Activated CD4-positive, alpha-beta T cell treated with anti-CD3 and anti-CD28 coated beads, Interleukin-2, amount 50 U/mL, for 4 hours (primary cell): ENCODE measurements at places on chromosomes 3 and 15.

- no peak for DNase-seq
Observed at GRCh38 chr3:177816667-177817208, 619.5 kb upstream of the TBL1XR1 start.

DNA sequence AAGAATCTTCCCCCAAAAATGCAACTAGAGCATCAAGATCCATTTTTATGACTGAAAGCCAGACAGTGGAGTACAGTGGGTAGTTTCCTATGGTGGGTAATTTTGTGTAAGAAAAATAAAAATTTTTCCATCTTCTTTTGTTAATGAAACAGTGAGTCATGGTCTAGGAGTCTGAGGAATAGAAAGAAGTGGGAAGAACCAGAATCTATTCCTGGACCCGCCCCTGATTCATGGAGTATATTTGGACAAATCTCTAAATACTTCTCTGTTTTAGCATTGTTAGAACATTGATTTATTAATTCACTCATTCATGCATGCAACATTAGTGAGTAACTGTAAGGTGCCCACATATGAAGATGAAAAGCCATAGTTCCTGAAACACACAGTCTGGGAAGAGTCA lies 304.5 kb upstream of the GPR149 start:
- no peak for DNase-seq

- DNase-seq = no peak
Observed at GRCh38 chr3:183626877-183627594, 8.4 kb upstream of the KLHL24 start.

- DNase-seq = no peak
Observed at GRCh38 chr3:11625376-11626083, 18.2 kb downstream of the VGLL4 start.

DNA sequence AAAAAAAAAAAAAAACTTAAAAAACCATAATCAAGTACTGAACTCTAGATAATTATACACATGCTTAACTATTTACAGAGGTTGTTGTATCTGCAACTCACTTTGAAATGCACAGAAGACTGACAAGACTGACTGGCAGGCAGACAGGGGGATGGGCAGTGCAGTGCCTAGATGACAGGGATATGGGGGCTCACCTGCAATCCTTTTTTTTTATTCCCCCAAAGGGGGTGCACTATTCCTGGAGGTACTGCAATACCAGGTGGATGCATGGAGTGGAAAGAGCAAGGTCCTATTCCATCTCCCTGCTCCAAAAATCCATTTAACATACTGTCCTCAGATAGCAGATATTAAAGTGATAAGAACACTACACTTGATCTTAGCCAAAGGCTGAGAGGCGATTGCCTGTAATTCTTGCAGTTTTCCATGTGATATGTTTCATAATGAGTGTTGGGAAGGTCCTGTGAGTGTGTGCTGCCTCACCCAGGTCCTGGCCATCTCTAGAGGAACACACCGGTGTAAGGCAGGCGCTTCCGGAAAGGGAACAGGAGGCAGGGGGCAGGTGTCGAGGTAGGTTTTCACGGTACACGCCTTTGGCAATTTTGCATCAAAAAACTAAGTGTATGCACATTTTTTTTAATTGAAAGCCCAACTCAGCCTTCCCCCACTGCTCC lies 22.7 kb downstream of the SEC61A1 start:
- DNase-seq = no peak

DNA sequence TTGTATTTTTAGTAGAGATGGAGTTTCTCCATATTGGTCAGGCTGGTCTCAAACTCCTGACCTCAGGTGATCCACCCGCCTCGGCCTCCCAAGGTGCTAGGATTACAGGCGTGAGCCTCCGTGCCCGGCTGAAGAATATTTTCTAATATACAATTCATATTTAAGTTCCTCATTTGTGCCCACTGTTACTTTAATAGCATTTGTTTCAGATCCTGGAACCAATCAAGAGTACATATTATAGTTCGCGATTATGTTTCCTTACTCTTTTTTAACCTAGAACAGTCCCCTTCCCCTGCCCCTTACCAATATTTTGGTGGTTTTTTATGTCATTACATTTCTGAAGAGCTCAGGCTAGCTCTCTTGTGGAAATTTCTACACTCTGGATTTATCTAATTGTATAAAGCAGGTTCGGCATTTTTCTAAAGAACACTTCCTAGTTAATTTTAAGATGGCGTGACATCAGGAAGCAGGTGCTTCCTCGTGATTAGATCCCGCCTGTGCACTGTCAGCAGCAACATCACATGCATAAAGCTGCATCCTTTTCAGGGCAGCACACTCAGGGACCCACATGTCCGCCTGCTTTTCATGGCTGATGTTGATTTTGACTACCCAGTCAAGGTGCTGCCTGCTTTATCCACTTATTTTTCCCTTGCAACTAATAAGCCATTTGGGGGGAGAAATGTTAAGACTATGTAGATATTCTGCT lies 88.7 kb upstream of the EPHB3 start:
- DNase-seq = no peak

GRCh38 chr3:167983583-167983982 lies 112.1 kb downstream of the GOLIM4 start:
- no peak for DNase-seq

- DNase-seq = no peak
Observed at GRCh38 chr15:80379693-80380092, 24.5 kb upstream of the ARNT2 start.

- DNase-seq = no peak
Observed at GRCh38 chr15:43219929-43220928, 589 bp downstream of the EPB42 start.

GRCh38 chr3:69716119-69716518 lies 23.1 kb upstream of the MITF start:
- DNase-seq = no peak

DNA sequence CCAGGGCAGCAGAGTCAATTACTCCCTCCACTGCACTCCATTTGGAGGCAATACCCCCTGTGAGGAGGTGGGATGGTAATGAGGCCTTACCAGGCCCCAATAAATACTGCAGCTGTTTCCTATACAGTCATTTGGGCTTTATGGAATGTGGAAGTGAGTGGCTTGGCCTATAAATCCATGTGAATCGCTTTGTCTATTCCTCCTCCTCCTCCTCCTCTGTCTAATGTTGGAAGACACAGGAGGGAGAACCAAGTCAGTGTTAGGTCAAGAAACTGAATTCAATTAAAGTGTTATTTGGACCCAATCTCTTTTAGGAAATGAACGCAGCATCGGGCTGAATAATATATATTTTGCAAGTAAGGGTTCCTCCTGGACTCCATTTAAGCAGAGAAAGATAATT lies 17.3 kb upstream of the SRGAP3 start:
- DNase-seq = no peak

- DNase-seq = no peak
Observed at GRCh38 chr3:182925330-182925943, 54.9 kb downstream of the DCUN1D1 start.

DNA sequence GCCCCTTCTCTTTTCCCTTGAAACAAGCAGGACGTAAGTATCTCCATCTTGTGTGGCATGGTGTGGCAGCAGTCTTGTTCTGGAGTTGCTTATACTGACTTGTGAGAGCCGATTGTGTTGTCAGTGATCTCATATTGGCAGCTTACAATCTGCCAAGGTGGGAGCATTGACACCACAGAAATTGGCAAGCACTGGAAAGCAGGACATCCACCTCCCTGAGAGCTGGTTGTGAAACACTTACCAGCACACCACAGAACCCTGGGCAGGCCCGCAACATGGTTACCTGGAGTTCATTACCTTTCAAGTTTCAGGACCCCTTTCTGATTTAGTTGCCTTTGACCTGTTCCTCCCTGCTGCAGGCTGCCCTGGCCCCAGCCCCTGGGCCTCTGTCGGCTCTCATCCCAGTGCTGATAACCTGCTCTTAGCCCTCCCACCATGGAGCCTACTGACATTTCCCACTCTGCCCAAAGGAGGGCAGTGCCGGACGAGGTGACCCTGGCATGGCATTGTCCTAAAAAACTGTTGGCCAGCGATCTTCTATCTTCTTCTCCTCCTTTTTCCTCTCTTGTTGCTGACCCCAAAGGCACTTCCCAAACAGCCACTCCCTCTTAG lies 10.6 kb upstream of the ATP2B2 start:
- no peak for DNase-seq

DNA sequence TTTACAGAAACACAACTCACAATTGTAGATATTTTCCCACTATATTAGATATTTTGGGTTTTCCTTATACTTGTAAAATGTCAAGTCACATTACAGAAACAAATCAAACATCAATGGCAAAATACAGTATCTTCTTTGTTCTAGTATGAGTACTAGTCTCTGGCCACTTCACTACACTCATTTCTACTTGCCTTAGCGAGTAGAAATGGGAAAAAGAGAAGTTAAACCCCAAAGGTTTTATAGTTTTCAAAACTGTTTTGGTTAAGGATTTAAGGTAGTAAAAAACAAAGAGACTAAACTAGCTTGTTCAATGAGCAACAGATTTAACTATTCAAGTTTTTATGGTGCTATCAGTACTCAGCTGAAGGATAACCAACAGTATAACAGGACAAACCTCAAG lies 81.7 kb downstream of the BTD start:
- no peak for DNase-seq

DNA sequence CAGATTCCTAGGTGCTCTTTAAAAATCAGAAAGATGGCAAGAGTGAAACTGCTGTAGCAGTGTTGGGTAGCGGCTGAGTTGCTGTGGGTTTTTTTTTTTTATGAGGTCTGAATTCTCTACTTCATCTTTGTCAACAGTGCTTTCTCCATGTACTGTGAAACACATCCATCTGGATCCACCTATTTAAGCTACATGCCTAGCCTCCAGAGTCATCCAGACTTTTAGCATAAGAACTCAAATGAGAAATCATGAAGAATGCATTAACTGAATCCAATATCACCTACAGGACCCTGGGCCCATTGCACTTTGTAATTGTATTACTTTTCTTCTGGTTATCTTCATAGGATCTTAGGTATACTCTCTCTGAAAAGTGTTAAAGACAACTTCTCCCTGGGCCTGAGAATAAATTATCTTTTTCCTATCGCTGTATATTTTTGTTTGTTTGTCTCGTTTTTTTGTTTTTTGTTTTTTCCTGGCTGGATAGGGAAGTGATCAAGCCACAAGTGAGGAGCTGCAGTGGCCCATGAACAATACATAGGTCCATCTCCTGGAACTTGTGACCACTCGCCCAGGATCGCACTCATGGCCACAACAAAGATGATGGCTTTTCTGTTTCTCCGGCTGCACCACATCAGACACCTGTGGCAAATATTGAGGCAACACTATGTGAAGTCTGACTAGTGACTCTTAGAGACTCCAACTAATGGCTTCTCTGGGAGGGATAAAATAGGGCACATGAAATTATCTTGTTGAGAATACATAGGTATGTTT lies 609.9 kb upstream of the AGTR1 start:
- no peak for DNase-seq

DNA sequence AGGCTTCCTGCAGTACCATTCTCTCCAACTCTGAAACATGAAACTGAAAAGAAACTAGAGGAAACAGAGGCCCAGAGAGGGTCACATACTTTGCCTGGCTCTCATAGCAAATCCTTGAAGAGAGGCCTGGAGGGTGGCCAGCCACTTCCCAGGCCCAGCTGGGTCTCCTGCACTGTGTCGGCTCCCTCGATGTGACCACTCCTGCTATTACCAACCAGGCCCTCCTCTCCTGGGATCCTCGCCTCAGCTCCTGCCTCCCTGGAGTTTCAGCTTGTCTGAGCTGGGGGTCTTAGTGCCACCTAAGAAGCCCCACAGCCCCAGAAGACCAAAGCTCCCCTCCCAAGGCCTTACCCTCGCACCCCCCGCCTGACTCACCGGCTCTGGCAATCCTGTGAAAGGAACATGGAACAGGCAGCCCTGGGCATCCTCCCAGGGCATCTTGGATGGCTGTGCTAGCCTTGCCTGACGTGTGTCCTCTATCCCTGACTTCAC lies 4.6 kb downstream of the LOXL1 start:
- no peak for DNase-seq

DNA sequence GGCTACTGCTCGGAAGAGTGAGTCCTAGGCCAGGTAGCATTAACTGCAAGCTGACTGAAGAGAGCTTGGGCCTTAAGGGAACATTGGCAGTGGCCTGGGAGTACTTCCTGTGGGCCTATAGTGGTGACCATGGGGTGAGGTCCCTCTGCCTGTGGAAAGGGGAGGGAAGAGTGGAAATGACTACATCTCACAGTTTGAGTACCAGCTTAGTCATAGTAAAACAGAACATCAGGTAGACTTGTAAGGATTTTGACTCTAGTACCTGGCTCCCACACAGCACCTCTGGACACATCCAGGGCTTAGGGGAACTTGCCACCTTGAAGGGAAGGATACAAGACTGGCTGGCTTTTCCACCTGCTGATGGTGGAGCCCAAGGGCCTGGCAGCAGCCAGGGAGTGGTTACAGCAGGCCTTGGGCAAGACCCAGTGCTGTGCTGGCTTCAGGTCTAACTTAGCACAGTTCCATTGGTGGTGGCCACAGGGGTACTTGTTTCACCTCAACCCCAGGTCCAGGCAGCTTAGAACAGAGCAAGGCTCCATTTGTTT lies 147.8 kb downstream of the SLC9A9 start:
- no peak for DNase-seq

GRCh38 chr3:181274025-181274424 lies 284.5 kb upstream of the DNAJC19 start:
- DNase-seq = no peak

- DNase-seq = no peak
Observed at GRCh38 chr15:44458429-44458828, 31.0 kb downstream of the CTDSPL2 start.

DNA sequence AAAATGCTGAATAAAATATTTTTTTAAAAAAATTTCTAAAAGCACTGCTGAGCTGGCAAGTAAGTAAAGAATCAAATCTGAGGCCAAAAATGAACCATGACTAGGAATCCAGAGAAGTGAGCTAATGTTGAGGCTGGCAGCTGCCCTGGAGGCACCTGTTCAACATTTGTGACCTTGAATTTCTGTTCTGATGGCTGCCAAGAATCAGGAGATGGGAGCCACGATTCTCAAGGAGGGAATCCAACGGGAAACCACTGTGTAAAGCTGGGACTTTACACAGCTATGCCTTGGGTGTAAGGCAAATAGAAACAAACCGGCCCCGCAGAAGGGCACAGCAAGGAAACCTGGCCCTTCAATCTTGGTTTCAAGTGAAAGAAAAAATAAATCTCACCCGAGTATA lies 22.7 kb downstream of the HEG1 start:
- DNase-seq = no peak

- no peak for DNase-seq
Observed at GRCh38 chr15:59587085-59587826, 24.3 kb upstream of the GCNT3 start.

DNA sequence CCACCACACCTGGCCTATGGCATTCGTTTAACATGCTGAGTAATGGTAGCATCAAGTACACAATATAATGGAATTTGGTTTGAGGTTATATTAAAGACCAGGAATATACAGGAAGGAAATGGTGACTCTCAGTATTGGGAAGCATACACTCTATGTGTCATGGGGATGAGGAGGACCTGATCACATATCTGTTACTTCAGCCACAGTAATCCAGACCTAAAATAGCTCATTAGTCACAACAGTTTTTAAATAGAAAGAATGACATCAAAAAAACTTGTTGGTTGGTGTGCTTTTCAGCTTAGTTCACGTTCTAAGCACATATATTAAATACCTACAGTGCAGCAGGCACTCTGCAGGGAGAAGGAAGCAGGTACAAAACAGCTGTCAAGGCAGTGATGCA lies 52.5 kb upstream of the ATP2C1 start:
- DNase-seq = no peak
